ENCODE measurements at places on chromosomes 12 and 14.

DNA sequence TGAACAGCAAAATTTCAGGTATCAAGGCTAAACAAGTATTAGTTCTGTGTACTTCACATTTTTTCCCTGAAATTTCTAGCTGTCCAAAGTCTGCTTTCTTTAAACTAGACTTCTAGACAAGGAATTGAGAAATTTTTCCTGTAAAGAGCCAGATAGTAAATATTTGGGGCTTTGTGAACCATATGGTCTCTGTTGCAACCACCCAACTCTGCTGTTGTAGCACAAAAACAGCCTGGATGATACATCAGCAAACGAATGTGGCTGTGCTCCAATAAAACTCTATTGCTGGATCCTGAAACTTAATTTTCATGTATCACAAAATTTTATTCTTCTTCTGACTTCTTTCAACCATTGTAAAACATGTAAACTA lies 96.0 kb upstream of the SLC38A4 start:
- DNase-seq: no peak

DNA sequence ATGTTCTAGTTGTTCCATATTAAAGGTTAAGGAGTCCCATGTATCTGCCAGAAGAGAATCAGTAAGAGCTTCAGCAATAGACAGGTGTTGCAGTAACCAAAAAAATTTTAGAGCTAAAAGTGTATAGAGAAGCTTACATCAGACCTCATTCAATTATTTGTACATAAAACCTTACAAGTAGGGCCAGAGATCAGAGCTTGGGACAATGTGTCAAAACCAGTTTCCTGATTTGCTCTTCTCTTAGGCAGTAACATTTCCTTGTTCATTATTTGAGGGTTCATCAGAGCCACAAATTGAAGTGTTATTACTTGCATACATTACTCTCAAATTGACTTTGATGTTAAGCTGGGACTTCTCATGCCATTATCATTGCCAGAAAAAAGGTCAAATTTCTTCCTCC lies 55.5 kb upstream of the ATXN7L3B start:
- no peak for DNase-seq

DNA sequence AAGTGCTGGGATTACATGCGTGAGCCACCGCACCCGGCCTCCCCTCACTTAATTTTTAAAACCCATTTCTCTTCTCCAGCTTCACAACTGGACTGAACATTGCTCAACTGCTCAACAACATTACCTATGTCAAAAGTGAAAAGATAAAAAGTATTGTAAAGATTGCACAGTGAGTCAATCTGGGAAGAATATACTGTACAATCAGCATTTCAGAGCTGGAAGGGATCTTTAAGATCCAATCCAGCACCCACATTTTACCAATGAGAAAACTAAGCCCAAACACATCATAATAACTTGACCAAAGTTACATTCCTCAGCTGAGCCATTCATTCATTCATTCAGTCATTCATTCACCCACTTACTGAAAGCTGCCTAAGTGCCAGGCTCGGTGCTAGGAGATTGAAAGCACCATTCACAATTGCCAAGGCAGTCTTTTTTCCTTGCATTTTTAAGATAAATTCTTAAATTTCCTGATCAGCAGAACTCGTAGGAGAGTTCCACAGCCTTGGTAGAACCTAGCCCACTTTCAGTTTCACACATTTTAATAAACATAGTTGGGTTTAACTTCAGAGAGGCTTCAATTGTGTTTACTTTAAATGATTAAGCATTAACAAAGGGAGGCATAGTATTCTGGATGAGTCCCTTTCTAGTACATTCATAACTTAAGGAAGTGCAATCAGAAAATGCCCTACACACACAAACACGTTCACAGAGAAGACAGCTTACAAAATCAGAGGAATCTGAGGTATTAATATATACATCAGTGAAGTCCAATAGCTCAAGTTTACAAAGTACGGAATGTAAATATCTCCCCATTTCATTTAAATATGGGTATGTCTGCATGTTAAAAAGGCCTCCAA lies 3.0 kb downstream of the GALNT4 start:
- DNase-seq: no peak

DNA sequence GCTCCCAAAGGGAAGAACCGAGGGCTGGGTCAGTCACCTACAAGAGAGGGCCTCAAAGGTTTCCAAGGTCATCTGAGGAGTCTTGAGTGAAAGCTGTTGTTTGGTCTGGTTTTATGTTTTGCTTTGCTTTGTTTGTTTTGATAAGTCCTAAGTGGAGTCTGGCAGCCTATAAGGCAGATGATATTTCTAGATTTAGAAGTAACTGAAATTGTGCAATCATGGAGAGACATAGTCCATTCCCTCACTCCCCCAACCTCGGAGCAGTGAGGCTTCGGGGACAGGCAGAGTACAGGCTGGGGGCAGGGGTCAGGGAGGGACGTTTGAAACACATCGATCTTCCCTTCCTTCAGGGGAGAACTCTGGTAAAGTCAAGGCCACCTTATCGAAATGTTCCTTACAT lies 42.3 kb downstream of the TTC9 start:
- no peak for DNase-seq

DNA sequence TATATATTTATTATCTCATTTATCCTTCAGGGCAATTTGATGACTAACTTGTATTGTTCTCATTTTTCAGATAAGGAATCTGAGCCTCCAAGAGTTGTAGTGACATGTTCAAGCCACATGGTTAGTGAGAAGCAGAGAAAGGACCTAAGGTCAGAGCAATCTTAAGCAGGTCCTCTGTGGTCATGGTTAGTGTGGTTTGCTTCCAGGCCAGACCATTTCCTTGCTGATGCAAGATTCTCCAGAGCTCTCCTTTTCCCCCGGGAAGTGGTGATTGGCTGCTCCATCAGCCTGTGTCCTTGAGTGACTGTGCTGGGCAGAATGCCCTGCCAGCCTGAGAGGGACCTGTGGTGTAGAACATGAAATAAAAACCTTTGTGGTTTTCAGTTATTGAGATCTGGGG lies 141.3 kb downstream of the KTN1 start:
- DNase-seq: no peak

- no peak for DNase-seq
Observed at GRCh38 chr12:1920436-1920835, 2.0 kb upstream of the CACNA2D4 start.

DNA sequence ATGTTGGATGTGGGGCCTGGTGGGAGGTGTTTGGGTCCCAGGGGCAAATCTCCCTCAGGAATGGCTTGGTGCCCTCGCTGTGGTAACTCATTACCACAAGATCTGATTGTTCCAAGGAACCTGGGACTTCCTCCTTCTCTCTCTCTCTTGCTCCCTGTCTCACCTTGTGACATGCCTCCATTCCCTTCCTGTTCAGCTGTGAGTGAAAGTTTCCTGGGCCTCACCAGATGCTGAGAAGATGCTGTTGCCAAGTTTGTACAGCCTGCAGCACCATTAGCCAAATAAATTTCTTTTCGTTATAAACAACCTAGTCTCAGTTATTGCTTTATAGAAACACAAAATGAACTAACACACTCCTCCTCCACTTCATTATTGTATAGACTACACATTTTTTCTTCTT lies 759.8 kb upstream of the MDGA2 start:
- no peak for DNase-seq
